ENCODE measurements at places on chromosomes 7 and 10.

DNA sequence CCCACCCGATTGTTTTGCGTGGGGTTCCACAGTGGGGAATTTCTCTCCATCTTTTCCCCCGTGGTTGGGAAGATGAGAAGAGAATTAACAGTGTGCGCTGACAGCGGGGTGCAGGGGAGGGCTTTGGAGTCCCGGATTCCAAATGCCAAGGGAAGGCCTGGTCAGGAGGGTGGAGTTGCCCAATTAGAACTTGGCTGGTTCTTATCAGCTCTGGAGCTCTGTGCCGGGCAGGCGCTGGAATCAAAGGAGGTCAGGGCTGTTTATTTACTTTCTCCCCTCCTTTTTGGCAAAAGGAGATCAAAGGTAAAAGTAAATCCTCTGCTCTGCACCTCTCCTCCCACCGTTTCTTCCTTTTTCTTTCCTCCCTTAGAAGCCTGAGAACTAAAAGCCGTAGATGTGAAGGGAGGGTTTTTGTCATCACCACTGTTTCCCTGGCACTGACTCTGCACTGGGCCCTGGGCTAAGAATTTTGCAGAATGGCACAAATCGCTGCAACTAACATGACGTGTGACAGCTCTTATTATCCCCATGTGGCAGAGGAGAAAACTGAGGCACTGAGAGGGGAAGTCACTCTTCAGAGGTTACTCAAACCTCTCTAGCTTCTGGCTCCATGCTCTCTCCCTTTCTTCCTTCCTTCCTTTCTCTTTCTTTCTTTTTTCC, 95.2 kb upstream of the ZNF716 start:
- no peak for DNase-seq

DNA sequence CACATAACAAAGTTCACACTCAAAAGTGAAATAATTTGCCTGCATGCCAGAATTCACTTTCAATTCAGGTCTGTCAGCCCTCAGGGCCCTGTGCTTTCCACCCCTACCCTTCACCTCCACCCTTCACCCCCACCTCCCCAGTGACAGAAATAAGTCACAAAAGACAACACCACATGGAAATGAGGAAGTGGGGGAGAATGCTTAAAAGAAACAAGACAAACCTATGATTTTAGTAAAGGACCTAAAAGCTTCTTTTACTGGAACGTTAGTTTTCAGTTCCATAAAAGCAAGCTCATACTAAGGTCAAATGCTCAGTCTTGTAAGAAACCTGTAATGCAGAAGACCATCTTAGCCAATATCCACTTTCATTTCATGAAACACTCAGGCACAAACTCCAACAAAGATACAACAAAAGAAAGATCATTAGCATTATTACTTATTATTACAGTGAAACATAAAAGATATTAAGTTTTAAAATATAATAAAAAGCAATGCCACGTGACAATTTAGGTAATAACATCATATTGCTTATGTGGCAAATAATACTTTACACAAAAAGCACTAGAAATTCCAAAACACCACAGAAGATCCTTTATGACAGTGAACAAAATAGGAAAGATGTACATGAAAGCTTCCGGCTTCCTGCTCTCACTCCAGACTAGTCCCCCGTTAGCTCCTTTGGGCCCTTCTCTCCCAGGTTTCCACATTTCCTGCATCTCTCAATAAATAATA, 112.1 kb downstream of the LMBR1 start:
- DNase-seq, result no peak

GRCh38 chr10:132841615-132841975, 55.6 kb upstream of the NKX6-2 start:
- no peak for DNase-seq

- no peak for DNase-seq
Observed at GRCh38 chr10:13527864-13528122, 1.0 kb downstream of the BEND7 start.

DNA sequence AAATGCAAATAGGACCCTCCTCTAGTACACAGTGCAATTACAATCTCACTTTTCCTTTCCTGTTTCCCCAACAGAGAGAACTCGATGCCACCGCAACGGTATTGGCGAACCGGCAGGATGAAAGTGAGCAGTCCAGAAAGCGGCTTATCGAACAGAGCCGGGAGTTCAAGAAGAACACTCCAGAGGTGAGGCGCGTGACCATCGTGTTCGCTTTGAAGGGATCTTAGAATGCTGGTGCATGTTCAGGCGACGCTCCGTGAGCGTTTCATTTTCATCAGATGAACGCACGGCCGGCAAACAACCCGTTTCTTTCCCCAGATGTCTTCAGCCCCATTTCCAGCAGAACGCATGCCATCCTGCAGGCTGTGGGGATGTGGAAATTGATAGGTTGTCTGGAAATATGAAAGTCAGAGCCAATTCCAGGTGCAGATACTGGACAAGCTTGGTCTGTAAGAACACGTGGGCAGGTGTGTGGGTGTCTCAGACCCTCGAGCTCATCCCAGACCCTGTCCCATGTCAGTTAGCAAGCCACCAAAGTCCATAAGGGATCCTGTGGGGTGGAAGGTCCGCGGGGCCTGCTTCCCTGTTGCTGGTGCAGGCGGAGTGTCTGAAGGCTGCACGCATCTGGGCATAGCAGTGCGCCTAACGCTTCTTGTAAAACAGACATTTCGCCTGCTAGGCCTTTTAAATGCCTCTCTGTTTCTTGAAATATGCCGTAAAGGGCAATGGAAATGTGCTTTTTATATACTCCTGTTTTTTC, 98.8 kb downstream of the CUX1 start:
- no peak for DNase-seq

- DNase-seq, result no peak
Observed at GRCh38 chr7:6365451-6365850, 82.3 kb downstream of the DAGLB start.

GRCh38 chr10:13709931-13710650, 123.3 kb downstream of the PRPF18 start:
- DNase-seq, result no peak

- DNase-seq, result no peak
Observed at GRCh38 chr7:512541-513311, 6.9 kb downstream of the PDGFA start.

DNA sequence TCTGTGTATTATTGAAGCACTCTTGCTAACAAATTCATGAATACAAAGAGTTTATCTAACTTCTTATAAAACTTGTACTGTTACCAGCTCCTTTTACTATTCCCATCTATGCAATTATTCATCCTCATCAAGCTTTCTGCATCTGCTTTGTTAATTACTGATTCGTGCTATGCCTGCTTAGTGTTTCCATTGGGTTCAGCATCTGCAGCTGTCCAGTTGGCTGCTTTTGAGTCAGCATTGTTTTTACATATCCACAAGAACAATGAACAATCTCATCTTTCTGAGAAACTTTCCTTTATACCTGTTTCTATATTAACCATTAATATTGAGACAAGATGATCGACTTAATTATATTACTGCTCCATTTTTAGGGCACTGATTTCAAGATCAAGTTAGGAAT, 19.6 kb upstream of the ANLN start:
- no peak for DNase-seq

GRCh38 chr10:132390921-132391675, 5.9 kb upstream of the PWWP2B start:
- DNase-seq, result no peak

GRCh38 chr10:108716352-108716751, 1207.0 kb downstream of the XPNPEP1 start:
- no peak for DNase-seq

GRCh38 chr10:49168171-49168540, 20.0 kb downstream of the TMEM273 start:
- DNase-seq, result no peak

DNA sequence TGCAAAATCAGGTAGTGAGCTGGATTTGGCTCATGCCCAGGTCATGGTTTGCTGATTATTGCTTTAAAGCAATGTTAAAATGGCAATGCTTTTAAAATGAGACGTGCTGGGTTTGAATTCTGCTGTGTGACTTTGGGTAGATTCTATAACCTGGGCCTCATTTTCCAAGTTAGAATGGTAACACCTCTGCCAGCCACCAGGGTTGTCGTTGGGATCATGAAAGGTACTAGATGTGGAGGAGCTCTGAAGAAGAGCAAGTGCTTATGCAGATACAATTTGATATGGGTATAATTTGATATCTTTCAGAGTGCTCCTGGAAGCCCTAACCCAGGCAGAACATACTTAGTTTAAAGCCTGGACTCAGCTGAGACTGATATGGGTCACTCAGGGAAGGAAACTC, 60.0 kb downstream of the EVX1 start:
- DNase-seq, result no peak

- no peak for DNase-seq
Observed at GRCh38 chr7:123844712-123845219, at the start of gene HYAL4. Gene HYAL4 (plus strand): TSS chr7:123845169. CDS start chr7:123868274, 23,105 bp downstream.

All from urinary bladder (tissue), 4 donors.